Mesothelial cell of epicardium (in vitro differentiated cells): ENCODE measurements at places on chromosomes 7 and 10. TPM values are rescaled to one million over a fixed set of nuclear protein-coding genes. Genes with fewer than 3 reads are reported as not detected.

MTURN gene
- 20.5 to 24.5 TPM (median 24.2 TPM) in 3 replicates for total RNA-seq

ZNF783 gene
- total RNA-seq: 34.9 to 37.0 TPM (median 35.5 TPM) in 3 replicates

CPN1 gene
- not detected in 3 replicates for total RNA-seq

SERPINE1 gene
- total RNA-seq: 11.4 to 15.1 TPM (median 14.2 TPM) in 3 replicates

FAM237B gene
- not detected in 3 replicates for total RNA-seq

PHKG1 gene
- 1.7 to 2.6 TPM (median 2.6 TPM) in 3 replicates for total RNA-seq

ELMO1 gene
- total RNA-seq: 6.7 to 12.0 TPM (median 9.6 TPM) in 3 replicates

NEURL1 gene
- total RNA-seq: 0.40 to 0.88 TPM (median 0.54 TPM) in 3 replicates

PNLIP gene
- not detected in 3 replicates for total RNA-seq

DNA sequence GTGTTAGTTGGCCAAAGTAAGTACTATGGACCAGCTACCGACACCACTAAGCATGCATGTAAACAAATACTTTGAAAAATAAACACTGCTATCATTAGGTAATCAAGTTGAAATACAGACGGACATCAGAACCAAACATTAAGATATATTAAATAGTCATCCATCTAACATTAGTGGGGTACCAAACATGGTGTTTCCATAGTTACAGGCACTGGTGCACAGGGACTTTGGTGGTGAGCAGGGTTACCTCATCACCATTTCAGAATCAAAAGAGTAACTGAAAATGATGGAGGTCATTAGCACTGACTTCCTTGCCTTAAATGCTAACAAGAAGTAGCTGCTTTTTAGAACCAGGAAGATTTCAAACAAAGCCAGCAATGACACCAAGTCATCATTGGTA lies 23.9 kb downstream of the EBLN1 start:
- H3K27ac ChIP-seq: no peak overlapping the region
- no peak for DNase-seq
- no peaks in the 10 kb centered on the region for H3K36me3 ChIP-seq
- peaks cover 4% of the 10 kb centered on the region for H3K27me3 ChIP-seq

GRCh38 chr7:1275451-1276381 lies 43.0 kb downstream of the UNCX start:
- no peaks in the 10 kb centered on the region for H3K36me3 ChIP-seq
- peaks cover 44% of the 10 kb centered on the region for H3K27me3 ChIP-seq
- H3K27ac ChIP-seq: no peak overlapping the region
- no peaks in the 10 kb centered on the region for H3K4me1 ChIP-seq
- no peak overlapping the region for H3K4me3 ChIP-seq
- DNase-seq: no peak

GRCh38 chr7:46170792-46171191 lies 249.7 kb upstream of the IGFBP3 start:
- no peak for DNase-seq
- H3K4me3 ChIP-seq: no peak overlapping the region
- no peak overlapping the region for H3K27ac ChIP-seq
- H3K36me3 ChIP-seq: no peaks in the 10 kb centered on the region
- H3K27me3 ChIP-seq: no peaks in the 10 kb centered on the region

DNA sequence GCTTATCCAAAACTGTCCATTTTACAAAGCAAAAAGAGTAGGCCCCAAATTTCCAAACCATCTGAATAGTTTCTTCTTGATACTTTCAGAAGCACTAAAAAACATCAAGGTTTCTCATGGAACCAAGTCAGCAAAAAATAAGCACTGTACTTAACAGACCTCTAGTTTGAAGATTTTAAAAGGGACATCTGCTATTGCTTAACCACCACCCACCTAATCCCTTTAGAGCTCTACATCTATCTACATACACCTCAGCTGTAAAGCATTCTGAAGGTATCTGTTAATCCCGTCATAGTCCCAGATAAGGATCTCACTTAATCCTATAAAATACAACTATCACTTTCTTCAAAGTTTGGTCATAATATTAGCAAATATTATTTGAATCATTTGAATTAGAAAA lies 72.3 kb downstream of the HIBADH start:
- no peak overlapping the region for H3K27ac ChIP-seq
- no peaks in the 10 kb centered on the region for H3K27me3 ChIP-seq
- no peak for DNase-seq
- peaks cover 16% of the 10 kb centered on the region for H3K4me1 ChIP-seq
- H3K4me3 ChIP-seq: no peak overlapping the region

GRCh38 chr7:35993676-35994606 lies 159.1 kb upstream of the EEPD1 start:
- no peak overlapping the region for H3K27ac ChIP-seq
- H3K36me3 ChIP-seq: no peaks in the 10 kb centered on the region
- no peak overlapping the region for H3K4me3 ChIP-seq
- H3K27me3 ChIP-seq: no peaks in the 10 kb centered on the region

DNA sequence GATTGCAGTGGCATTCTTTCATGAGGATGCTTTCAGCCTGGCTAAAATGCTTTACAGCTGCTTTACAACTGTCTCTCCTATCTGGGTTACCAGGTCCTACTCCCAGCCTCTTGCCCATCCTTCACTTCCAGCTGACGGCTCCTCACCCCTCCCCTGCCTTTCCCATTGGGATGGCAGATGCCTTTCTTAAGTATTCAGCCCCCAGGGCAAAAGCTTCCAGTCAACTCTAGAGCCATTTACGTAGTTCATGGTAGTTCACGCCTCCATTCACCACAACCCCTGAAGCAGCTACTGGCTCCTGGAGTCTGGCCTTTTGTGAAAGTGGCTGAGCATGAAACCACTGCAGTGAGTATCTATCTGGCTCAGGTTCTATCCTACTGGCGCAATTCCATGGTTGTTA lies 17.2 kb upstream of the BMPER start:
- no peak overlapping the region for H3K4me3 ChIP-seq
- H3K27ac ChIP-seq: no peak overlapping the region
- H3K27me3 ChIP-seq: peaks cover 11% of the 10 kb centered on the region
- no peak for DNase-seq
- peaks cover 19% of the 10 kb centered on the region for H3K4me1 ChIP-seq
- H3K36me3 ChIP-seq: no peaks in the 10 kb centered on the region

- H3K4me1 ChIP-seq: peaks cover 34% of the 10 kb centered on the region
- peaks cover 35% of the 10 kb centered on the region for H3K36me3 ChIP-seq
- H3K4me3 ChIP-seq: no peak overlapping the region
- DNase-seq: no peak
Measured at GRCh38 chr7:85001495-85002345, 185.1 kb downstream of the SEMA3D start.

DNA sequence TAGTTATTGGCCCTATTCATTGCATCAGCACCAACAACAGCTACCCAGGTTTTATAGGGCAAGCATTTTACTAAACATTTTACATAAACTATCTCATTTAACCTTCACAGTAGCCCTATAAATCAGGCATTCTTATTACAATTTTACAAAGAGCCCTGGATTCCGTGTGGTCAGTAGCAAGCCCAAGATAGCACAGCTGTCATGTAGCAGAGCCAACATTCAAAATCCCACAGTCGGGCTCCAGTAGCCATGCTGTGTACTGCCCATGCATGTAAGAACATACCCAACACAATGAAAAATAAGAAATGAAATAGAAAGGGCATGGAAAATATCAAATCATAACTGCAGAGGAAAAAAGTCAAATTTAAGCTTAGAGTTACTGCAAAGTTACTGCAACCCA lies 102.3 kb downstream of the NPSR1 start:
- H3K27me3 ChIP-seq: no peaks in the 10 kb centered on the region
- H3K4me3 ChIP-seq: no peak overlapping the region
- no peaks in the 10 kb centered on the region for H3K36me3 ChIP-seq
- H3K4me1 ChIP-seq: peaks cover 8% of the 10 kb centered on the region

DNA sequence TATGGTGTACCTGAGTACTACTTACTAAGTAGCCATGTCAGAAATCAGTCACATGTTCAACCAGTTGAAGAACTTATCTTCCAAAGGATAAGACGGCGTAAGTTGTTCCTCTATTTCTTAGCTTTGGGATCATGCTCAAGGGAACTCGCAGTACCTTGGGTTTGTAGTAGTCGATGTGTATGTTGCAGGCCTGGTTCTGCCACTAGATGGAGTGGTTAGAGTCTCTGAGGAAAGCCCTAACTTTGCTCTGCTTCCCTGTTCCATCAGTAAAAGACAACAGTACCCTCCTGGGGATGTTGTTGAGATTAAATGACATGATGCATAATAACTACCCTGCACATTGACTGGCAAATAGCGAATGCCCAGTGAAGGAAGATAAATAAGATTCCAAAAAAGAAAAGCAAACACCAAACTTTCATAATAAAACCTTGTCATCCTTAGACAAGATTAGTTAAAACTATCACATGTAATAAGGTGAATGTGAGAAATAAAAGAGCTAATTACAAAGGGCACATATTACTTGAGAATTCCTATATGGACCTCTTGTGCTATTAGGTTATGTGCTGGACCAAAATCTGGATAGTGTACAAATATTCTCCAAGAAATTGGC lies 165.9 kb downstream of the ABCA13 start:
- H3K27me3 ChIP-seq: peaks cover 11% of the 10 kb centered on the region
- no peak overlapping the region for H3K27ac ChIP-seq
- no peak overlapping the region for H3K4me3 ChIP-seq
- DNase-seq: no peak

DNA sequence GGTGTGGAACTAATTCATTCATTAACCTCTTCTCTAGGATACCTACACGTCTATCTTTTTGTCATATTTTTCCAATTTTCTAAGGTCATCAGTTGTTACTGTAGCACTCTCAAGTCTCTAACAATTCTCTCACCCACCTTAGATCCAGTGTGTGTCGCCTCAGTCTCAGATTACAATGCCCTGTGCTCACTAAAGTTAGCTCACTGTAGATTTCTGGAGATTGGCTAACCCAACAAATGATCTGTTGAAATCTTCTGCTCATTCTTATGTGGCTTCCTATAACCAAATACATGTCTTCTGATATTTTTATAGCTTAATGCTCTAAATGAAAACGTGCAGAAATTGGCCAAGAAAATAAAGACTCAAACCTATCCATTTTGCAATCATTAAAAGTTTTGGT lies 142.6 kb downstream of the SLC25A13 start:
- peak overlapping the region; percentile 70 for H3K27ac ChIP-seq
- peaks cover 12% of the 10 kb centered on the region for H3K36me3 ChIP-seq
- DNase-seq: no peak
- no peaks in the 10 kb centered on the region for H3K27me3 ChIP-seq

DNA sequence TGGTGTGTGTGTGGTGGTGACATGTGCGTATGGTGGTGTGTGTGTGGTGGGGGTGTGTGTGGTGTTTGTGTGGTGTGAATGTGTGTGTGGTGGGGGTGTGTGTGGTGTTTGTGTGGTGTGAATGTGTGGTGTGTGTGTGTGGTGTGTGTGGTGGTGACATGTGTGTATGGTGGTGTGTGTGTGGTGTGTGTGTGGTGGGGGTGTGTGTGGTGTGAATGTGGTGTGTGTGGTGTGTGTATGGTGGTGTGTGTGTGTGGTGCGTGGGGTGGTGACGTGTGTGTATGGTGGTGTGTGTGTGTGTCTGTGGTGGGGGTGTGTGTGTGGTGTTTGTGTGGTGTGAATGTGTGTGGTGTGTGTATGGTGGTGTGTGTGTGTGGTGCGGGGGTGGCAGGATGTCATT lies 453.1 kb downstream of the DNAJB6 start:
- no peak overlapping the region for H3K27ac ChIP-seq
- H3K4me3 ChIP-seq: no peak overlapping the region
- no peaks in the 10 kb centered on the region for H3K36me3 ChIP-seq

- H3K36me3 ChIP-seq: peaks cover 39% of the 10 kb centered on the region
- no peak overlapping the region for H3K27ac ChIP-seq
- no peak overlapping the region for H3K4me3 ChIP-seq
- H3K27me3 ChIP-seq: no peaks in the 10 kb centered on the region
- no peak for DNase-seq
- no peaks in the 10 kb centered on the region for H3K4me1 ChIP-seq
Measured at GRCh38 chr7:66948480-66949109, 27.6 kb downstream of the TMEM248 start.

DNA sequence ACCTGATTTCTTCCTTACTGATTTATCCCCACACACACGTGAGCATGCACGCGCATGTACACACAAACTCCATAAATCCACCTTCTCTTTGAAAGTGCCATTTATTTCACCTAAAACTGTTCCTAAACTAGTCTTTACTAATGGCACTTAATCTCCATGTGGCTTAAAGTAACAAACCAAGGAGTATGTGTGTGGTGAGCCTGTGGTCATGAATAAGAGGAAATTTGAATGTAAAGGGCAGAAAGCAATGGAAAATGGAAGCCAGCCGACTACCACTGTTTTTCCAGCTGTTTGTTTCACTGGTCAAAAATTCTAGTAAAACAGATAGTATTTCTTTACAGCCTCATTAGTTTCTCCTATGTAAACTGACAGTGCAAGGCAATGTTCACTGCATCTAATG lies 23.8 kb downstream of the SEMA3C start:
- no peak for DNase-seq
- no peak overlapping the region for H3K4me3 ChIP-seq
- peaks cover 53% of the 10 kb centered on the region for H3K4me1 ChIP-seq
- peak overlapping the region; percentile 31 for H3K27ac ChIP-seq
- H3K27me3 ChIP-seq: no peaks in the 10 kb centered on the region

- H3K4me1 ChIP-seq: peaks cover 56% of the 10 kb centered on the region
- peak overlapping the region; percentile 95 for H3K27ac ChIP-seq
- no peak for DNase-seq
- H3K4me3 ChIP-seq: peak overlapping the region; percentile 90
Measured at GRCh38 chr10:102113956-102114857, 6.0 kb downstream of the LDB1 start.

DNA sequence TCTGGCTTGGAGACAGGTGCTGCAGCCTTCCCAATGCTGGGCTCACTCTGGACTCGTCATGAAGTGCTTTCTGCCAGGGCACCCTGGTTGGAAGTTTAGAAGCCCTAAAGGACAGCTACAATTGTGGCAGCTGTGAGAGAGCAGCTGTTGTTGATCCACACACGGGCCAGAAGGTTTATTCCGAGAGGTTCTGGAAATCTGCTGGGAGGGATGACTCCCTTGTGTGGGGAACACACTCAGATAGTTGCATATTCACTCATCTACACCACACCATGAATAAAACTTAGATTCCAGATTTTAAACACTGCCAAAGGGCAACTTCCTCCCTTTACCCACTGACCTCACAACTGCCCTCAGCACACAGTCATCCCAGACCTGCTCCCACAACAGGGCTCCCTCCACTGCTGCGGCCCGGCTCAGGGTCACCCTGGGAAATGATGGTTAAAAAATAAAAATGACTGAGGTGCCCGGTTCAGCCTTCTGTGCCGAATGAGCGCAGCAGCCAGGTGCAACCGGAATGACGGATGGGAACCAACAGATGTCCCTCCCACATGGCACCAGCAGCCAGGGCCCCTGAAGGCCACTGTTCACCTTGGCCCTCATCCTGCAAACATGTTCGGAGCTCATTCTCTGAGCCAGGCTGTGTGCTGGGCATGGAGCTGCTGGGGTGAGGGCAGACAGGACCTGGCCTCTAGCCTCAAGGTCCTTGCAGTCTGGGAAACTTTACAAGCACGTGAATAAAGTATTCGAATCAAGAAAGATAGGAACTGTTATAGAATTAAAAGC lies 40.2 kb downstream of the ASB13 start:
- DNase-seq: no peak
- H3K4me1 ChIP-seq: peaks cover 30% of the 10 kb centered on the region
- H3K27me3 ChIP-seq: no peaks in the 10 kb centered on the region
- no peak overlapping the region for H3K27ac ChIP-seq
- H3K36me3 ChIP-seq: no peaks in the 10 kb centered on the region
